T47D (cell line): ENCODE measurements at places on chromosomes 16 and 17.

DNA sequence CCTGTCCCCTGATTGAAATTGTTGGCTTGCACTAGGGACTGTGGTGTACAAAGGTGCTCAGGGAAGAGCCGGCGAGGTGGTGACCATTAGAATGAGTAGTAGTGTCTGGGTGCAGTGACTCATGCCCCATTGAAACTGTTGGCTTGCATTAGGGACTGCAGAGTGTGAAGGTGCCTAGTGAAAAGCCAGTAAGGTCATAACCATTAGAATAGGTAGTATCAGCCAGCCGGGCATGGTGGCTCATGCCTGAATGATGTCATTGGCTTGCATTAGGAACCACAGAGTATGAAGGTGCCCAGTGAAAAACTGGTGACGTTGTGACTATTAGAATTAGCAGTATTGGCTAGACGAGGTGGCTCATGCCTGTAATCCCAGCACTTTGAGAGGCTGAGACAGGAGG is 78.9 kb downstream of the ABCC6 start:
- DNase-seq, result no peak

GRCh38 chr17:58577696-58578095 is 63.3 kb upstream of the MTMR4 start:
- peak; percentile 39 for DNase-seq

DNA sequence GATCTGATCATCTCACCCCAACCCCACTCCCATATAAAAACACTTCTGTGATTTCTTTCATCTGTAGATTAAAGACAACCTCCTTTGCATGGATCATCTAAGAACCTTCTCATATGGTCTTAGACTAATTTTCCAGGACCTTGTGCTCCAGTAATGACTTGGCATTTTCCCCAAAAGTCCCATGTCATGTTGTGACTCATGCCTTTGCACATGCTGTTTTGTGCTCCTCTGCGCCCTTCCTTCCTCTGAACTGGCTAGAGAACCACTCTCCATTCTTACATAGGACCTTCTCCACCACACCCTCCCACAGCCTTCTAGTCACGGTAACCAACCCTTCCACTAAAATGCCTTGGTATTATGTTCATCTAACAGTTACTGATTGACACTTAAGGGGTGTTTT is 99.5 kb upstream of the AXIN2 start:
- no peak for DNase-seq

- no peak for DNase-seq
Observed at GRCh38 chr16:14427371-14427948, 202.6 kb downstream of the PARN start.

GRCh38 chr17:66983414-66984021 is 19.0 kb downstream of the CACNG4 start:
- no peak for DNase-seq

- DNase-seq, result no peak
Observed at GRCh38 chr16:88853325-88853941, 3.3 kb downstream of the GALNS start.

DNA sequence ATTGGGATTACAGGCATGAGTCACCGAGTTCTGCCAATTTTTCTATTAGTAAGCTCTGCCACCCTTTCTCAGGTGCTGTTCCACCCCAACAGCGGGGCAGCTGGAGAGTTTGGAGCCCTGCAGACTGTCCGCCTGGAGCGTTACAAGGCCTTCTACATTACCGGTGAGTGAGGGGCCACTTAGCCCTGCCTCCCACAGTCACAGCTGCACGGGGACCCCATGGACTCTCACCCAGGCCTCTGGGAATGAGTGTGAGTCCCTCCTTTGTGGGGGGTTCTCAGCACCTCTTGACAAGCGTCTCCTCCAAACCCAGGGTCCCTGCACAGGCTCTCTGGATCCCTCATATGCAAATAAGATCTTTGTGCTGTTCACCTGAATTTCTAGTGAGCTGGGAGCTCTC is 56.0 kb downstream of the WIPI1 start:
- no peak for DNase-seq

- DNase-seq, result no peak
Observed at GRCh38 chr16:675884-676564, 553 bp downstream of the RHBDL1 start.

DNA sequence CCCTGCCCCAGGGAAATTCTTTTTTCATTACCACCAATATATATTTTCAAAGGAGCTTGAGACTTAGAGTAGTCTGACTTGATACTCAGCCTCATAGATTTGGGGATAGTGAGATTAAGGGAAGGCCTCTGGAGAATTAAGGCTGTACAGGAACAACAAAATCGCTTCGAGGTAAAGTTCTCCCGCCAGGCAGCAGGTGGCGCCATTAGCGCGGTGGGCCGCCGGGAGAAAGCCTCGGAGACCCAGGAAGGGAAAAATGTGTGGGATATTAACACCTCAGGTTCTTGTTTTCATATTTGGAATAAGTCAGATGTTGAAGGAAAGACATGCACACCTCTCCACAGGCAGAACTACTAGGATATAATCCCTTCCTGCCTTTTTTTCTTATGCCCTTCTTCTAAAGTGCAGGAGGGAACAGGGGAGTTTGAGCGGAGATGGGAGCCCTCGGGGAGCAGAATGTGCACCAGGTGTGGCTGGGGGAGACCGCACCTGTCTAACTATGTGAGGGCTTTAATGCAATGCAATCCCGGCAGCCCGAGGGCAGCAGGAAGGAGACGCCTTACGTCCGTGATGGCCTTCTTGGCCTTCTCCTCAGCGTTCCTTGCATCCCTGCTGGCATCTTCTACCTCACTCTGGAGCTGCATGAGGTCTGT is 25.9 kb downstream of the MYH3 start:
- peak; percentile 13 for DNase-seq

- DNase-seq, result peak; percentile 69
Observed at GRCh38 chr16:76653390-76654026, 376.3 kb downstream of the CNTNAP4 start.

DNA sequence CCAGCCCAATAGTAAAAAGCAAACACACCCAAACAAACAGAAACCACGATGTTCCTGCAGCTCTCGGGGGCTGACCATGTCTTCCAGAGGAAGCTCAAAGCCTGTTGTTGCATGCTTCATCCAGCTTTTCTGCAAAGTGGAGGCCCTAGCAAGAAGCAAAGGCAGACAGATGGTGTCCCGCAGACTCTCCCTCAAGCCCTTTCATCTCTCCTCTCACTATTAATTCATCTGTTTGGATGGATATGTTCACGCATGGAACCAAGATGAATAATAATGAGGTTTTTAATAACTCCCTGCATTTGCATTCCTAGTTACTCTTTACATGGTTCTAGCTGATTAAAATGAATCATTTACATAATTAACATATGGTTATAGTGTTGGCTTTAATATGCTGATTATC is 36.6 kb downstream of the RBFOX1 start:
- DNase-seq, result no peak
